ENCODE measurements at places on chromosomes 2 and 18.
A peak's percentile ranks its signal among the peaks of the same experiment; 100 is the strongest.

GRCh38 chr2:183505911-183506310 lies 381.7 kb downstream of the NUP35 start:
- DNase-seq: no peak

DNA sequence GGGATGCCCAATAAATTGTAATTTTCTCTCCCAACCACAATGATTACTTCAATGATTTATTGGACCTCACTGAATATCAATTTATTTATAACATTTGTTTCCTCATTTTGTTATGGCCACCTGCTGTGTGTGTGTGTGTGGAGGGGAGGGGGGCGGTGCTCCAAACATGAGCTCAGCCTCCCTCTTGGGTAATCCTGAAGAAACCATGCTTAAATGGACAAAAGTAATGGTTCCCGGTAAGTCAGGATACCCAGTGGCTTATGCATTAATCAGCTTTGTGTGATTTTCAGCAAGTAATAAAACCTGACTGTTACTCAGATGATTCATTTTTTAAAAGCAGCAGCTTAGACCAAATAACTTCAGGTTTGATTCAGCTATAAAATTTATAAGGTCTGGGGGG lies 495.1 kb upstream of the MEX3C start:
- no peak for DNase-seq

DNA sequence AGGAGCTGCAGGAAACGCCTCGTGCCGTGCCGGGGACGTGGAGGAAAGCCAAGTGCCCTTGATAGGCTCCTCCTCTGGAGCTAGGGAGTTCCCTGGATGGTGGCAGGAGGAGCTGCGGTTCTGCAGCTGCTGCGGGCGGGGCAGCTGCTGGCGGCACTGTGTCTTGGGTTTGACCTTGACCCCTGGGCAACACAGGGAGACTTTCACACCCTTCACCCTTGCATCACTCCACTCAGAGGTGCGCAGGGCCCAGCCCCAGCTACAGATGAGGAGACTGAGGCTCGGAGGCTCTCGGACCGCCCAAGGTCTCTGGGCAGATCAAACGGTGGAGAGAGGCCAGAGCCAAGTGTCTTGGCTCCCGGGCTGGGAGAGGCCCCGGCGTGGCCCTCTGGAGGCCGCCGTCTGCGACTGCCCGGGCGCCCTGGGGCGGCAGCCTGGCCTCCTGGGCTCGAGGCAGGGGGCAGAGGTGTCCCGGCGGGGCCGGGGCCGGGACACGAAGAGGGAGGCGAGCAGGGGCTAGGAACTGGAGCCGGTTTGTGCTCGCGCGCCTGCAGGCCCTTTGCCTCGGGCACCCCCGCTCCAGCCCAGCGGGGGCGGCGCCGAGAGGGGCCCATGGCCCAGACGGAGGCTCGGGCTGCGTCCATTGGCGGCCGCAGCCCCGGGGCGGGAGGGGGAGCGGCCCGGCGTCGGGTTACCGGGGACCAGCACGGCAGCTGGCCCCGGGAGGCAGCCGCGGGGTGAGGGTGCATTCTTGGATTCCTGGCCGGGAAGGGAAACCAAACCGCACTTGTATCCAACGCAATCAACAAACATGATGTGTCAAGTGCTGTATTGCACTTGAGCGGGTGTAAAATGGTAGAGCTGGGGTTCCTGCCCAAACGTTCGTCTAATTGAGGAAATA lies 129.6 kb upstream of the SLC1A4 start:
- peak; percentile 75 for DNase-seq

GRCh38 chr2:17933256-17933655 lies 54.8 kb downstream of the KCNS3 start:
- DNase-seq: no peak

GRCh38 chr2:45938649-45939511 lies 287.4 kb downstream of the PRKCE start:
- no peak for DNase-seq

- DNase-seq: no peak
Observed at GRCh38 chr2:189248141-189248540, 68.6 kb upstream of the COL5A2 start.

GRCh38 chr18:46290440-46291020 lies 186.3 kb downstream of the HAUS1 start:
- no peak for DNase-seq

All from hindlimb muscle (tissue), 1 donor.